ENCODE measurements at places on chromosomes 11 and 22.

DNA sequence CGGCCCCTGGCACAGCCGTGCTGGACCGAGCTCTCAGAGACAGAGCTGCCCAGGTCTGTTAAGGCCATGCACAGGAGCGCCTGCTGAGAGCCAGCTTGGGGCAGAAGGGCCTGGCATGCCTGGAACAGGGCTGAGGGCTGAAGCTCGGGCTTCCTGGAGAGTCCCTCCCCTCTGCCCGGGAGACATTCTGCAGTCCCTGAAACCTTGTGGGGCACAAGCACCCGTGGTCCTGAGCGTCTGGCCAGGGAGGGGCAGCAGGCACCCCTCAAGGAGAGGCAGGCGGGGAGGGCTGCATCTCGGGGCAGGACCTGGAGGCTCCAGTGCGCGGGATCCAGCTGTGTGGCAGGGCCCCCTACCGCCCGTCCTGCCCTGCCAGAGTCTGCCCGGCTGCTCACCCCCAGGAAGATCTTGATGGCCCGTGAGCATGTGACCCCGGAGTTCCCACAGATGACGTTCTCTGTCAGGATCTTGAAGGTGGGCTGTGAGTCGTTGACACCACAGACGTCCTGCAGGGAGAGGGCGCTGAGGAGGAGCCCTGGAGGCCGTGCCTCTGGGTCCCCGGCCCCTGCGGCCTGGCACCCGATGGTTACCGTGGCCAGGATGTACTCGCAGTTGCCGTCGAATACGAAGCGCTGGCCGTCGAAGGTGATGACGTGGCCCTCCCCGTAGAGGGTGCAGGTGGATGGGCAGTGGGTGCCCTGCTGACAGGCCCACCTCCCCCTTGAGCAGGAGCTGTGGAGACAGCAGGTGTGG is 10.9 kb downstream of the MUC6 start:
- no peak for DNase-seq

GRCh38 chr11:117188620-117189081 is 10.1 kb downstream of the SIDT2 start:
- no peak for DNase-seq

- DNase-seq = no peak
Observed at GRCh38 chr11:65722261-65722660, 1.7 kb upstream of the RNASEH2C start.

DNA sequence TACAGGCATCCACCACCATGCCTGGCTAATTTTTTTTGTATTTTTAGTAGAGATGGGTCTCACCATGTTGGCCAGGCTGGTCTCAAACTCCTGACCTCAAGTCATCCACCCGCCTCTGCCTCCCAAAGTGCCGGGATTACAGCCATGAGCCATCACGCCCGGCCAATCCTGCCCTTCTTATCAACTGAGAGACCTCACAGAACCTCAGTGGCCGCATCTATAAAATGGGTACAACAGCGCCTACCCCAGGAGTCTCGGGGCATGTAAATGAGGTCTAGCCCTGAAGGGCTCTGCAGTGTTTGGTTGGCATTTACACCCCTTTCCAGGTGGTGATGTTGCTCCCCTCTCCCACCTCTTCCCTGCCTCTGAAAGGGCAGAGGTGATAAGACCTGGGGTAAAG is 11.7 kb downstream of the SYNGR1 start:
- DNase-seq = no peak

GRCh38 chr22:45473626-45474237 is 29.0 kb upstream of the FBLN1 start:
- DNase-seq = no peak

GRCh38 chr11:82539669-82540068 is 194.0 kb downstream of the FAM181B start:
- no peak for DNase-seq

- no peak for DNase-seq
Observed at GRCh38 chr11:15635521-15635920, 520.8 kb downstream of the INSC start.
